ENCODE measurements at places on chromosomes 4 and X.

GRCh38 chr4:2728221-2728620 lies 27.9 kb downstream of the TNIP2 start:
- no peak for DNase-seq

GRCh38 chrX:11530621-11531020 lies 135.1 kb downstream of the ARHGAP6 start:
- DNase-seq = no peak

- no peak for DNase-seq
Observed at GRCh38 chr4:128427832-128428366, 140.3 kb upstream of the PGRMC2 start.

DNA sequence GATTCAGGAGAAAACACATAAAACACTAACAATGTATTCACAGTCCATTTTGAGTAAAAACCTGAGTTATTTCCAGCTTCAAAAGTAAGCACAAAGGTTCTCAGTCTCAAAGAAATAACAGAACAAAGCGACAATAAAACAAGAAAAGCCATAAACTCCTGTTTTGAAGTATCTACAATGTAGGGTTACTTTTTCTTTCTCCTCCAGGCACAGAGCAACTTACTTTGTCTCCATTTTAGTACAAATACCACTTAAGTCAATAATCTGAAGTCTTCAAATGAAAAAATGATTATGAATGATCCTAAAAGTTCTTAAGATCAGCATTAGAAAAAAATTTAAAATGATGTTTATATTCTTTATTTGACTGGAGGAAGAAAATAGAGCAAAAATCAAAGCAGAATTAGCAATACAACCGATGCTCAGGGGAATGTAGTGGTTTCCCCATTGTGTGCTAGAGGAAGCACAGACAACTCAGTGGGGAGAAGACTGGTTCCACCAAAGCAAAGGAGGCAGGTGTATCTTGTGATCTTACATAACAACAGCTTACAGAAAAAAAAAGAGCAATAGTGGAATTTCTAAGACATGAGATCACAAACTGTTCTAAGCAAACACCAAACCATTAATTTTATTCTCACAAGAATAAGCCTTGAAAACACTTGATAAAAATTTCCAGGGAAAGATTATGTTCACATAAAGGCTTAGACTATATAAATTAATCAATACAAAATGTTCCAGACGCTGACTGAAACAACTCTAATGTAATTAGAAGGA lies 35.1 kb downstream of the EPHA5 start:
- DNase-seq = no peak

DNA sequence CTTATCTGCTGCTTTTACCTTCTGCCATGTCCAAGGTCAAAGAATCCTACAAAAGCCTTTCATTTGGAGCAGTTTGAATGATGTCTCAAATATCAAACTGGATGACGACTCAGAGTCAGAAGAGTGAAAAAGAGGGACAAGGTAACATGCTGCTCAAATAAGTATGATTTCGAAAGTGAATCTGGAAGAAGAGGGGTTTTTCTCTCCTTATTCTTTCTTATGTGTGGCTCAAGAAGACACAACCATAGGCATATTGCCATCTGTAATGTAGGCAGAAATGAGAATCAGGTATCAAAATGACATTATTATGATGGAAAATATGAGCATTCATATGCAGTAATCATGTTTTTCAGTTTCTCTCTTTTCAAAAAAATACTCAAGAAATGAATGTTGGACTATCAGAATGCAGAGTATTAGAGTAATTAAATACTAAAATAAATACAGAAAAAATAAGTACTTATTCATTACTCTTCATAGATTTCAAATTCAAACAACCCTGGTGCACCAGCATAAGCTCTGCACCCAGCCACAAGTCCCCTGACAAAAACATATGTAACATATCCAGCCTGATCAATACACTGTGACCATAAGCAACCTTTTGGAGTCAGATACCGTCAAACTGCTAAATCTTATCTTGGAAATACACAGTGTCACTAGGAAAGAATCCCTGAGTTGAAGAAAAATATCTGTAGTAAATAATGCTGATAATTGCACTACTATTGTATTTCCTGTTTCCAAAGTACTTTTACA lies 468.6 kb downstream of the INPP4B start:
- no peak for DNase-seq

GRCh38 chr4:26223155-26223554 lies 97.7 kb upstream of the RBPJ start:
- DNase-seq = no peak

GRCh38 chrX:20352935-20353336 lies 86.2 kb upstream of the RPS6KA3 start:
- DNase-seq = no peak

DNA sequence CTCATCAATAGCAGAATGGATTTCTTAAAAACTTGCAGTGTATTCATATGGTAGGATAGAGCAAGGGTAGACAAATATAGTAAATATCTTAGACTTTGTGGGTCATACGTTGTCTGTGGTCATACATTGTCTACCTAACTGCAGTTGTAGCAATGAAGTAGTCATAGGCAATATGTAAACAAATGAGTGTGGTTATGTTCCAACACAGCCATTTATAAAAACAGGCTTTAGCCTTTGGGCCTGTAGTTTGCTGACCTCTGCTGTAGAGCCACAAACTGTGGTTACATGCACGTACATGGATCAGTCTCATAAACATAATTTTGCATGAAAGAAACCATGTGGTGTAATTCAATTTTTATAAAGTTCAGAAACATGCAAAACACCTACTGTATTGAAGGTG lies 98.9 kb downstream of the LARP1B start:
- DNase-seq = no peak

GRCh38 chr4:153522802-153523094 lies 56.6 kb downstream of the TMEM131L start:
- peak; percentile 24 for DNase-seq

DNA sequence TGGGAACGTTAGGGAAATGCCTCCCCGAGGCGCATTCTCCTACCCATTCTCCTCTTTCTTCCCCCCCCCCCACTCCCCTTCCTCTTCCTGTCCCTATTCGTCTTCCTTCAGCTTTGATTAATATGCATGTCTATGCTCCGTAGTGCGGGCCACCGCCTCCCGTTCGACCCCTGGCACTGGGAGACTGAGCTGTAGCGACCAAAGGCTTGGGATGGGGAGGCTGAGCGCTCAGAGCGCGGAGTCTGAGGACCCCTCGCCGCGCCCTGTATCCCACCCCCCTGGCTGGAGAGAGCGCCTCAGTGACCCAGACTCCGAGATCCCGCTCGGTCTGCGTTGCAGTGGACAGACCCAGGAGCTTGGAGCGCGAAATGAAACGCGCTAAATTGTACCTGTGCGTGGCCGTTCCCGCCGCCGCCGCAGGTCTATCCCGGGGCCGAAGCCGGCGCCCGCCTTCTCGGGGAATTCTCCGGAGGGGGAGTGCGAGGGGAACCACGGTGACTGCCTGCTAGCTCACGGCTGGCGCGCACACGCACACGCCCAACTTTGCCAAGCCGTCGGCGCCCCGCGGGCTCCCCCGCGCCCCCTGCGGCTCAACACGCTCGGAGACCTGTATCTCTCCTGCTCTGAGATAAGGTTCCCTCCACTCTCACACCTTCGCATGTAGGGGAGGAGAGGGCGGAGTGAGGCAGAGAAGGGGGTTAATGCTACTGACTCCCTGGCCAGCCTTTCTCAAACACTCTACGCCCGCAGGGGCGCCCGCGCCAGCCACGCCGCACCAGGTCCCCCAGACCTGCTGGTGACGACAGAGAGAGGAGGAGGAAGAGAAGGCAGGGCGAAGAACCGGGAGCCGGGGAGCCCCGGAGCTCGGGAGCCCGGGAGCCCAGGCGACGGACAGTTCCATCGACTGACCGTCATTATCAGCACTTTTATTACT lies 1.5 kb upstream of the PTCHD1 start:
- no peak for DNase-seq

- DNase-seq = no peak
Observed at GRCh38 chrX:29634516-29634915, 580.8 kb upstream of the MAGEB2 start.

GRCh38 chrX:145213504-145213903 lies 33.8 kb upstream of the SPANXN1 start:
- DNase-seq = no peak

DNA sequence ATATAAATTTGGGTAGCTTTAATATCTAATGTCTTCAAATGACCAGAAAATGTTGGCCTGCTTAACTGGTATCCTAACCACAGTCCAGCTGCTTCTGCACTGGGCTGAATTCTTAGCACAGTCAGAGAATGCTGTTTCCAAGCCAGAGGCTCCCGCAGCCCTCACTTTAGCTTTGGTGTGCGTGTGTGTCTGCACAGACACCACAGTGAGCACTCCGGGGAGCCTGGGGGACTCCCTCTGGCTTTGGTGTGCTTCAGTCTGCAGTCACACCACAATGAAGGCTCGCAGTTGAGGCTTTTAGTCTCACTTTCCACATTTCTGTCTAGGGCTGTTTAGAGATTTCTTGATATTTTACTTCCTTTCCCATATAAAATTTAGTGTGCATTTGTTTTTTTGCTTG lies 53.6 kb downstream of the APOO start:
- DNase-seq = no peak

DNA sequence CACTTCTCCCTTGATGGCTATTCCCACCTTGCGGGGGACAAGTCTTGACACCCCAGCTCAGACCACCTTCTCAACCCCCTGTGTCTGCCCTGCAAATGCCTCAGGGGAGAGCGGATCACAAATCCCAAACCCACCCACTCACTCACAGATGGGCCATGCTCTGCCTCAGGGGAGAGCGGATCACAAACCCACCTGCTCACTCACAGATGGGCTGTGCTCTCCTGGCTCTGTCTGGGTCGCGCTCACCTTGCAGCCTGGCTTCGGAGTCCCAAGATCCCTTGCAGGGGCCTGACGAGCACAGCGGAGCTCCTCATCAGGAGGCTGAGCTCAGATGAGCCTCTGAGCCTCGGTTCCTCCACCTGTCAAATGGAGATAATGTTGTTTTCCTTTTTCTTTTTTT lies 38.6 kb downstream of the HTRA3 start:
- no peak for DNase-seq

GRCh38 chr4:55866973-55867574 lies 13.6 kb downstream of the EXOC1 start:
- DNase-seq = no peak

- no peak for DNase-seq
Observed at GRCh38 chr4:94714365-94715160, 43.2 kb upstream of the BMPR1B start.

- no peak for DNase-seq
Observed at GRCh38 chr4:74316397-74316796, 8.1 kb downstream of the EPGN start.

DNA sequence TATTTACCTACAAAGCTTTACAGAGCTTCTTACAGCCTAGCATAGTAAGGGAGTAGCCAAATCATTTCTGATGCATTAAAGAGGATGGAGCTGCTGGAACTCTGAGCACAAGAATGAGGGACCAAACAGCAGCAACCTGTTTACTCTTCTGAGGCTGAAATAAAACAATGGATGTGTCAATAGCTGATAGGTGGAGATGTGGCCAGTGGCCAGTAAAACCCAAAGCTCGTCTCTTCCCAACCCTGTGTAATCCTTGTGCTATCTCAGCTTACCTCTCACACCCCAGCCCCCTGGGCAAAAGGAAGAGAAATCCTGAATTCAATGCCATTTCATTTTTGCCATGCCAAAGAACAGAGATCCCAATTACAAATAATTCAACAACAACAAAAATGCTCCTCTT lies 446.7 kb upstream of the SMIM31 start:
- DNase-seq = no peak

DNA sequence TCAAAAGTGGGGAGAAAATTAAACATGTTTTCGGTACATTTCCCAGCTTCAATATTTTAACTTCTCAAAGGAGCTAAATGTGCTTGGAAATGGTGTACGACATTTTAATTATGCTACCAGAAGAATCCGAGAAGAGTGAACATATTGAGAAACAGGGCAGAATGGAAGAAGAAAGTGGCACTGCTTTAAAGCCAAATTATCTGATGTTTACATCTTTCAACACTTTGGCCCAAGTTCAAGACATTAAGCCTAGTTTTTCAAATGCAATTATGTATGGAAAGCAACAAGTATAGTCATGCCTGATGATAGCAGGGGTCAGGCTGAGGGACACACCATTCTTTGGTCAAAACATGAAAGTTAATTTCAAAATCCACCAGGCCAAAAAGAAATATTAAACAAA lies 577.9 kb upstream of the ZFP42 start:
- no peak for DNase-seq

GRCh38 chrX:68254738-68255645 lies 178.3 kb downstream of the OPHN1 start:
- no peak for DNase-seq

DNA sequence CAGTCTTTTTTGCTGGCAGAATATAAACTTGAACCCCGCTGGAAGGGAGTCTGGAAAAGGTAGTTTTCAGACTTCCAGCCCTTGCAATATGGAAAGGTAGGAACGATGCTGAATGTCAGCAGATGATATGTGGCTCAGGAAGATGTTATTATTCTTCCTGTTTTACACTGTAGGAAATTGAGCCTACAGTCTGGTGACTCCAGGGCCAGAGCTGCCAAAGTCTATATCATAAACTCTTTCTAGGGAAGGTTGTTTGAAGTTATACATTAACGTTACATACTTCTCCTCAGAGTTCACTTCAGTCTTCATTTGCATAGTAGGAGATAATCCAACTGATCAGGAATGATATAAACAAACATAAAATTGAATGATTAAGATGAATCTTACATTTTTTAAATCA lies 141.3 kb downstream of the FAT4 start:
- no peak for DNase-seq

DNA sequence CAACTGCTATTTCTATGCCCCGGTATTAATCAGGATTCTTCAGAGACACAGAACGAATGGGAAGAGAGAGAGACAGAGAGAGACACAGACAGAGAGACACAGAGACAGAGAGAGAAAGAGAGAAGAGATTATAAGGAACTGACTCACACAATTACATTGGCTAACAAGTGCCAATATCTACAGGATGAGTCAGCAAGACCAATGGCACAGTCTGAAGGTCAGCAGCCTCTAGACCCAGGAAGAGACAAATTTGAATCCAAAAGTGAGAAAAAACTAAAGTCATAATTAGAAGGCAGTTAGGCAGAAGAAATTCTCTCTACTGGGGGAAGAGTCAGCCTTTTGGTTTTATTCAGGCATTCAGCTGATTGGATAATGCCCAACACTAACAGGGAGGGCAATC lies 187.3 kb downstream of the MAB21L2 start:
- no peak for DNase-seq

DNA sequence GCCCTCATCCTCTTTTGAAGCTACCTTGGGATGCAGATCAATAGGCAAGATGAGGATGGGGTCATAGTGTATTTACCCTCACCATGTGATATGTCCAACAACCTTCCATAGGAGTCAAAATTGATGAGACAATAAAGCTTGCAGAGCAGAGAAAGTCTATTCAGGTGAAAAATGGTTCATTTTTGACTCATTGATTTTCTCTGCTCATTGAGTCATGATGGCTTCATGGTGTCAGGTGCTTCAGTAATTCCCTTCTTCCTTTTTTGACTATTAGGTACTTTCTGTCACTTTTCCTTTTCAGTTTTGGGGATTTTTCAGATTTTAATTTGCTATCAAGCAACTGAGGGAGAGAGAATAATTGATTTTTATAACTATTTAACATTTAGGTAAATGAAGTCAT lies 55.9 kb upstream of the IL2 start:
- no peak for DNase-seq

Data from stimulated activated CD8-positive, alpha-beta memory T cell treated with anti-CD3 and anti-CD28 coated beads, Interleukin-15, amount 100 ng/mL, for 4 hours (primary cell).